Smooth muscle cell of the brain vasculature (primary cell): ENCODE measurements at places on chromosomes 16 and 17.

- DNase-seq: no peak
Measured at GRCh38 chr16:252366-253337, 18.0 kb downstream of the FAM234A start.

GRCh38 chr17:47278561-47278960 is 24.9 kb downstream of the ITGB3 start:
- DNase-seq: no peak

DNA sequence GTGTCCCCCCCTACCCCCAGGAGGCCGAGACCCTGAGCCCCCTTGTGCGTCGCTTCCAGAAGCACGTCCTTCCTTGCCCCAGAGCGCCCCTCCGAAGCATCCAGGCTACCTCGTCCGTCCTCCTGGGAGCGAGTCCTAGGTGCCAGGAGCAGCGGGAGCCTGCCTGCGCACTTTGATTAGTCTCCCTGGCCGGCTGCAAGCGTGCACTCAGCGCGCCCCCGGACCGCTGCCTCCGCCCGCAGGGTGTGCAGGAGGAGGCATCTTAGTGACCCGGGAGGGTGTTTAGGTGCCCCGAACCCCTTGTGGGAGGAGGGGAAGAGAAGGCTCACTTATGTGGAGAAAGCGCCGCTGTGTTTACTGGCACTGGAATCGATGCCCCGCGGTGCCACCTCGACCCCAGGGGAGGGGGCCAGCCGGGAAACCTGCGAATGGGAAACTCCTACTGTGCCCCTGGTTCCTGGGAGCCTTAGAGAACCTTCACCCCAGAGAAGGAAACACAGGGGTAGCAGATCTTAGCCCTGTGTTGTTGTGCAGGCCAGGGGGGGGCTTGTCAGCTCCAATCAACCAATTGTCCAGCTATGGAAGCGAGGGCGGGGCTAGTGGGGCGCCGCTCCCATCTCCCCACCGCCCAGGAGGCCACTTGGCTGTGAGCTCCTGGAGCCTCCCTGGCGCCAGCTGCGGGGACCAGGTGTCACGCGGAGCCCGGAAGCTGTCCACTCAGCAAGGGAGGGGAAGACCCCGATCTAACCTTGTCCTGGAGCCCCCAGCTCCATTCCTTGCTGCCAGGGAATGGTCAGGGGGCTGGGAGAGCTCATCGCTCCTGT is 922.8 kb upstream of the EEF2KMT start:
- DNase-seq: no peak

DNA sequence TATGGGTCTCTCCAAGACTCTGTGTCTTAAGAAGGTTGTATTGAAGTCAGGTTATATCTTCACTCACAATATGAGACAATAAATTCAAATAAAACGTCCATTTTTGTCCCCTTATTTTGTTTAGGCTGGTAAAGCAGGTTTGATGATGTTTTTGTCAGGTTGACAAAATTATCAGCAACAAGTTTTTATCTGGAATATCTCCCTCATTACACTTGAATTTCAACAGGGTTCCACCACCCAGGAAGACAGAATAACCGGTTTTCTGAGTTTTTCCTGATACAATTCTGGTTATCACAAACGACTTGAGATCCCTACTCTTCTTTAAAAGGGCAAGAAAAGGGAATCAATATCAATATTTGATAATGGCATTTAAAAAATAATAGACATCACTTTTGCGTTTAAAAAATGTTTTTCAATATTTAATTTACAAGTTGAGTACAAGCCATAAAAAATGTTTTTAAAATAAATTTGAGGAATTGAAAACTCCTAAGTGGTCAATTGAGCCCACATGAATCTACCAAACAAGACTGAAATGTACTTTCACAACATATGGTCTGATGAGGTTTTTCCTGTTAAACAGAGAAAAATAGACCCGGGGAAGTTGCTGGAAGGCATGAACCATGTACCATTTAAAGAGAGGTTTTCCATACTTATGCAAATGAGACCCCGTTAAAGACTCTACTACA is 1.4 kb upstream of the ATP6V0A1 start:
- no peak for DNase-seq

DNA sequence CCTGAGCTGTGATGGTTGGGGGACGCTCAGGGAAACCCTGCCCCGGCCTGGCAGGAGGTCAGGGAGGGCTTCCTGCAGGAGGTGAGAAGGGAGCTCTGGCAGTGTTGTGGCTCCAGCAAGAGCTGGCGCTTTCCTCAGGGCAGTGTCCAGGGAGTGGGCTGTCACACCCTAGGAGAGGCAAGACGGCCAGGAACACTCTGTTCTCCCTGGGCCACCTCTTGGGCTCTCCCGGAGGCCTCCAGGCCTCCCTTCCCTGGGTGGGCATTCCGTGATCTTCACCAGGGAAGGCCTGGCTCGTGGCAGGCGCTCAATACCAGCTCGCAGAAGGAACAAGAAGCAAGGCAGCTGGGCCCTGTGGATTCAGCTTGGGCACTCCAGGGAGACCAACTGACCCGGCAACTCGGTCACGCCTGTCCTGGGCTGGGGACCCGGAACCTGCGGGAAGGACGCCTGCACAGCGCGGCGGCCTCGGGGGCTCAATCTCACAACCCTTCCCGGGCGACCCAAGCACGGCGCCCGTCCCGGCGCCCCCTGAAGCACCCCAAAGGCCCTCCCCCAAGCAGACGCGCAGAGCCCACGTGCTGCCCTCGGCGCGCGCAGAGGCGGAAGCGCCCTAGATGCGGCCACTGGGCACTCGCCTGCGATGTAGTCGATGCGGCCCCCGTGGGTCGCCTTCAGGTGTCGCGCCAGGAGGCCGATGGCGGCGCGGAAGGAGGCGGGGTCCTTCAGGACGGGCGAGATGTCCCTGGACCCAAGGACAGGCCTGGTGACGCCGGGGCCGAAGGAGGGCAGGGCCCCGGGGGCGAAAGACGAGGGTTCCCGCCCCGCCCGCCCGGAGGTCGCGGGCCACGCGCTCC is 588 bp downstream of the APRT start:
- peak; percentile 50 for DNase-seq

- DNase-seq: no peak
Measured at GRCh38 chr16:61277849-61278248, 758.4 kb downstream of the CDH8 start.

GRCh38 chr17:57243171-57243622 is 13.1 kb upstream of the MSI2 start:
- DNase-seq: peak; percentile 18

DNA sequence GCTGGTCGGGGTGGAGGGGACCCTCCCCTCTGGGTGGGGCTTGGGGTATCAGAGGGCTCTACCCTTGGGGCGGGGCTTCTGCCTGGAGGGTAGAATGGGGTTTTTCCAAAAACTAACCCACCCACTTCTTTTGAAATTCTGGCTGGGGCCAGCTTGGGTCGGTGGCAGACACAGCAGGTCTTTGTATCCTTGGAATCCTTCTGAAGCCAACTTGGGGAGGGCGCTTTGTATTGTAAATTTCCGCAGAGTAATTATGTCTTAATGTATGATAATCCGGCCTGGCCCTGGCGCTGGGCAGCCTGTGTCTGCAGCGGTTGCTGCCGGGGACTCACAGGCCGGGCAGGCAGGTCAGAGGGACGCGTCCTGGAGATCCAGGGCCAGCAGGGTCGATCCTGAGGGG is 33.9 kb upstream of the GSE1 start:
- DNase-seq: no peak

DNA sequence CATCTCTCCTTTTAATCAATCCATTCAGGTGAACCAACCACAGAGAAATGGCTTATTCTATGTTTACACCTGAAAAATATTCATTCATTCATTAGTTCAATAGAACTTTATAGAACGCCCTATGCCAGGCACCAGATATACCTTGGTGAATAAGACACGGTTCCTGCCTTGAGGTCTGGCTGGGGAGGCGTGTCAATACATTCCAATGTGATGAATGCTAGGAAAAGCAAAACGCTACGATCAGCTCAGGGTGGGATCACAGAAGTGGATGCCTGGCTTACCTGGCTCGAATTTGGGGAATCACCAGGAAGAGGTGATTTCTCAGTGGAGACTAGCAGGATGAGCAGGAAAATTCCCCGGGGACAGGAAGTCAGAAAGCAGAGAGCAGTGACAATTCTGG is 17.5 kb upstream of the WFIKKN2 start:
- no peak for DNase-seq

DNA sequence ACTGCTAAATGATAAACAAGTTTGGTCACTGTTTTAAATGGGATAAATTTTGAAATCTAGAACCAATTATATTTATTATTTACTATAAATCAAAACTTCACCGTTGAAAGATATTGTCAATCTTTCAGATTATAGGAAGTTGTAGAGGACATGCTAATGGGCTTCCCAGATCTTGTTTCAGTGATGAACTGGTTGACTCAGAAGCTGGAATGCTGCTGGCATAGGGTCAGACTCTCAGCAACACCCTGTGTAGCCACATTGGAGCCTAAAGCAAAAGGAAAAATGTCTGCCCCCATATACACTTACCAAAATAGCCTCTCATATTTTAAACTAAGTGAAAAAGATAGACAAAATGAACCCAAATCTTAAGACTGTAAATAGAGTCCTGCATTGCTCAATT is 916.9 kb upstream of the SOX9 start:
- no peak for DNase-seq

DNA sequence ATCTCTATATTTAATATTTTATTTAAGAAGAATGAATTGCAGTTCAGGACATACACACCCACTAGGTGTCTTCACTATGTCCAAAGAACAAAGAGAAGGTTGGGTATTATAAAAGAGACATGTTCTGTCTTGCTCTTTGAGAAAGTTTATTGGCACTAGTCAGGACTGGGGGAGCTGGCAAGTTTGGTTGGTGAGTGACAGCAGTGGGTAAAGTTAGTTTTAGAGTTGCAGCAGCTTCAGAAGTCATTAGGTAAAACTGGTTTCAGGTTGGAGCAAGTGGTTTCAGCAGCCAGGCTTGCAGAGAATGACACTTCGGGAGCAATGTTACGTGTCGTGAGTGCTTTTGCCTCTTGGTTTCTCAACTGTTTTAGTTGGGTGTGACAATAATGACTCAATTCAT is 142.2 kb upstream of the HS3ST3A1 start:
- no peak for DNase-seq
